ENCODE measurements at places on chromosomes 13 and 19. TPM values are rescaled to one million over a fixed set of nuclear protein-coding genes. Genes with fewer than 3 reads are reported as not detected.

Gene SH2D3A
- polyA plus RNA-seq, result not detected

Gene RYR1
- polyA plus RNA-seq, result 10.2 TPM

Gene SIGLEC14
- polyA plus RNA-seq, result 0.34 TPM

Gene ALOX5AP
- polyA plus RNA-seq, result 6.9 TPM

Gene CAPS
- 43.6 TPM for polyA plus RNA-seq

Gene SLC8A2
- polyA plus RNA-seq, result 23.3 TPM

Gene CYP2A6
- not detected for polyA plus RNA-seq

Gene CGB2
- not detected for polyA plus RNA-seq

Gene FUT2
- polyA plus RNA-seq, result 3.1 TPM

Gene PROZ
- polyA plus RNA-seq, result not detected

Gene FFAR2
- polyA plus RNA-seq, result 0.15 TPM

Gene ZNF208
- 1.2 TPM for polyA plus RNA-seq

Gene C5AR1
- polyA plus RNA-seq, result 3.2 TPM

Gene SIAH3
- polyA plus RNA-seq, result 0.39 TPM

Gene C19orf47
- polyA plus RNA-seq, result 29.0 TPM

Gene IRS2
- polyA plus RNA-seq, result 33.7 TPM

Gene CABP5
- polyA plus RNA-seq, result not detected

Gene KCNN4
- polyA plus RNA-seq, result 5.0 TPM

Gene RPS28
- polyA plus RNA-seq, result 2,519 TPM

Gene LRRC25
- polyA plus RNA-seq, result 0.83 TPM

Gene ZNF600
- polyA plus RNA-seq, result 0.83 TPM

Measured in brain (organoid and tissue), 16 donors.